ENCODE measurements at places on chromosomes 5 and 9.

DNA sequence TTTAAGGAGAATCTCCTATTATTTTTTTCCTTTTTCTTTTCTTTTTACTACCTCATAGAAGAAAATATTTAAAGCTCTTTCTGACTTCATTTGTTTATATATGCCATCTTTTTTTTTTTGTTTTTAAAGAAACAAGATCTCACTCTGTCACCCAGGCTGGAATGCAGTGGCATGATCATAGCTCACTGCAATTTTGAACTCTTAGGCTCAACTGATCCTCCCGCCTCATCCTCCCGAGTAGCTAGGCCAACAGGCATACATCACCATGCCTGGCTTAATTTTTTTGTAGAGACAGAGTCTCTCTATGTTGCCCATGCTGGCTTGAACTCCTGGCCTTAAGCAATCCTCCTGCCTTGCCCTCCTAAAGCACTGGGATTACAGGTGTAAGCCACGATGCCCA is 59.5 kb downstream of the LNPEP start:
- no peak for DNase-seq

DNA sequence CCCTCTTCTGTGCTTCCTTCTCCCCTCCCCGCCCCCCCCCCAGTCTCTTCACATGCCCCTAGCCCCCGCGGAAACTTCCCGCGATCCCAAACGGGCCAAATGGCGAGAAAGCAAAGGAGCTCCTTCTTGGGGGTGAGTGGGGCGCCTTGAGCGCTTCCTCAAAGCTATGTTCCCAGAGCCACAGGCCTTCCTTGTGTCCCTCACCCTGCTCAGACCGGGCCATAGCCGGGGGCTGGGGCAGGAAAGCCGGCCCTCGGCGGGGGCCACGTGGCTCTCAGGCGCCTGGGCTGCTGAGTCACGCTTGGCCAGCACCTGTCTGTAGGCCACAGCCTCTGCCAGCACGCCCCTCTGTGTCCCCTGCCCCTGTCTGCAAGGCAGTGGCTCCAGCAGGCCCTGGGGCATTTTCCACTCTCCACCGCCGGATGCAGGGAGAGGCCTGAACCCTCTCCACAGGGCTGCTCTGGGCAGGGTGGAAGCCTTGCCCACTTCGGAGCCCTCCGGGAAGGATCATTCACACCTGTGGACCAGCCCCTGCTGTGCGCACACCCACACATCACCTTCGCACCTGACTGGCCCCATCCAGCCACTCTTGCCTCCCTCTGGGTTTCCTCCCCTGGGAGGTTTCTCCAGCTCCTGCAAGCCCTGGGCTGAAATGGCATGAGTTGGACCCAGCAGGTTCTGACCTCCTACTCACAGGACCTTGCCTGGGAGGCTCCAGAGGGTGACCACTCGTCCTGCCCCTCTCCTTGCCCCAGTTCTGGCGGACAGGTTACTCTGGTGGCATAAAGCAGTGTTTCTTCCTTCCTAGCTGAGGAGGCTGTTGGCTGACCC is 1.2 kb upstream of the SQSTM1 start:
- no peak for DNase-seq

DNA sequence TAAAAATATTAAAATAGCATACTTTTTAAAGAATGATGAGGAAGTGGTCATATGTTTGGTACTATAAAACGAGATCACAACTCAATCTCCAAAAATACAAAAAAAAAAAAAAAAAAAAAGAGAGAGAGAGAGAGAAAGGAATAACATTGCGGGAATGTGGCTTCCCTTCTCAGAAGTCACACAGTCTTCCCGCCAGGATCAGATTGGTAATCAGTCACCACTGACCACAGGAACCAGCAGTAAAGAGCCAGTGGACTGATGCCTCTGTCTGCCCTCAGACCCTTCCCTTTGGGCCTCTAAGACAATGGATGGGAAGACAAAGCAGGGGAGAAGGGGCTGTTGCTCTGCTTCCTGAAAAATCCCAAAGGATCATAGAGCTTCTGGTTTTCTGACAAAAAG is 104.9 kb downstream of the KLHL3 start:
- no peak for DNase-seq

GRCh38 chr5:169978714-169979113 is 1.6 kb downstream of the INSYN2B start:
- DNase-seq = no peak

- DNase-seq = no peak
Observed at GRCh38 chr9:35414889-35415288, 75.0 kb upstream of the RUSC2 start.

- DNase-seq = no peak
Observed at GRCh38 chr9:16675131-16675530, 195.3 kb downstream of the BNC2 start.

DNA sequence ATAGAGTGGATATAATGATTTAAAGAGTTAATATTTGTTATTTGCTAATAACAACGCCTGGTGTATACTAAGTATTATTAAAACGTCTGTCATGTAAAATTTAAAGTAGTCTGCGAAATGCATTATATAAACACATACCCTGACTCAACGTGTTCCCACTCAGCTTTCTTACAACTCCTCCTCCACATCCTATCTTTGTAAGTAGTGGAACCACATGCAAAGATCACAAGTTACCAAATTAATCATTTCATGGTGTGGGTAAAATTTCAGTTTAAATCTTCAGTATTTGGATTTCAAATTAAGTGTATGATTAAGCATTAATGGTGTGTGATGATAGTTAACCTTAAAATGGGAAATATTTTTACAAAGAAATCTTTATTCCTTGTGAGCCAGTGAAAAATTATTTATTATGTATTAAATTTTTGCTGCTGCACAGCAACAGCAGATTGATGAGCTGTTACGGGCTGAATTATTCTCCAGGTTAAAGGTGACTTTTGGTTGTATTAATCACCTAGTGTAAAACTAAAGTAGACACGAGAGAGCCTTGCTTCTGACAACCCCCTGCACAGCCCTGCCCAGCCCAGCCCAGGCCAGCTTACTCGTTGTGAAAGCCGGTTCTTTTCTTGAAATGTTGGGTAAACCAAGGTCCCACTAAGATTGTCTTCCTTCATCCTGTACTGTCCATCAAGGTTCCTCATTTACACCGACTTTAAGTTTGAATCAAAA is 373.5 kb downstream of the DTWD2 start:
- no peak for DNase-seq

DNA sequence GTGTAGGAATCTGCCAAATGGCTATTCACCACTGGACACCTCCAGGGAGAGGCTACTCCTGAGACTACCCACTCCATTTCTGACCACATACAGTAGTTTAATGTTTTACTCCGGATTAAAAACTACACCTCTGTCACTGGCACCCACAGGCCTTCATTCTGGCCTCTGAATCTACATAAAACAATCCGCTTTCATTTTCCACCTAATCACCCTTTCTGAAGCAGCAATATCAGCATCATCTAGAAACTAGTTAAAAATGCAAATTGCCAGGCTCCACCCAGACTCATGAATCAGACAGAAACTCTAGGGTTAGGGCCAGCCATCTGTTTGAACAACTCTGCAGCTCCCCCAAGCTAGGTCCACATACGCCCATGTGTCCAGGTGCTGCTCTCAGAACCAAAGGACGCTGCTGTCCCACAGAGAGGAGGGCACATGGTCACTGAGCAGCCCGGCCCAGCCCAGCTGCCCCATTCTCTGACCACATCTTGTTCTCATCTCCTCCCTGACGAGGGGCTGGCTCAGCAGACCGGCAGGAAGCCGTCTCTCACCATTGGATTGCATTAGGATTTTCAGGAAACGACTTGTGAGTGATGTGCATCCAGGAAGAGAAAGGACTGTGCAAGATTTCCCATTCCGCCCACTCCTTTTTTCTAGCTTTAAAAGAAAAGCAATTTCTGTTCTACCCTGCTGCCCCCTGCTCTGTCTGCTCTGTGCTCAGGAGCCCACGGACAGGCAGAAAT is 34.7 kb downstream of the ADAM19 start:
- DNase-seq = no peak

DNA sequence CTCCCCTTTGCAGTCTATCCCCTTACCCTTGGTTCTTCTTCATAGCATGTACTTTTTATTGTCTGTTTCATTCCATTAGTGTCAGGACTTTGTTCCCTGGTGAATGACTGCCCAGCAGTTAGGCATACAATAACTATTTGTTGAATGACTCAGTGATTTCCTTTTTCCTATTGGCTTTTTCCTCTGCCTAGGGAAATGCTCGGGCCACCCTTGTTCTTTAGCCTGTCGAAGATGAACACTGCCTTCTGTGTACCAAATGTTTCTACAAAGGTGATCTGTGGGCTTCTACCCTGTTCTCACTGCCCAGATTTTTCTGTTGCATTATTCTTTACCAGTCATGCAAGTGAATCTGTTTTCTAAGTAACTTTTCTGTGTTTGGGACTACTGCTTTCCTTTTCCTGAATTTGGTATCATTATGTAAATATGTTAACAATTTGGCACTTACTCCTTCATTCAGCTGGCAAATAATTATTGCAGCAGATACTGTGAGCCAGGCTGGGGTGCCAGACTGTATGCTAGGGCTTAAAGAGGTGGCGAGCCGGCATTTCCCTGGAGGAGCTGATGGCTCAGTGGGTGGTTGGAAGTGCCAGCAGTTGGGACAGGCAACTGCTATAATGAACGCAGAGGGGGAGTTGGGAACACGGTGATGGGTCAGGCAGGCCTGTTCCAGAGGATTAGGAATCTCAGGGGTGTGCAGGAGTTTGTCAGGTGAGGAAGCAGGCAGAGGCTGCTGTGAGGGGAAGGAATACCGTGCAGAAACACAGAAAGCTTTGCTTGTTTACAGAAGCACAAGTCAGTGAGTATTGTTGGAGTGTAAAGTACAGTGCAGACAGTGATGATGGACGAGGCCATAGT is 30.6 kb downstream of the KDM4C start:
- no peak for DNase-seq

- DNase-seq = no peak
Observed at GRCh38 chr5:113524927-113525326, 11.4 kb downstream of the YTHDC2 start.

DNA sequence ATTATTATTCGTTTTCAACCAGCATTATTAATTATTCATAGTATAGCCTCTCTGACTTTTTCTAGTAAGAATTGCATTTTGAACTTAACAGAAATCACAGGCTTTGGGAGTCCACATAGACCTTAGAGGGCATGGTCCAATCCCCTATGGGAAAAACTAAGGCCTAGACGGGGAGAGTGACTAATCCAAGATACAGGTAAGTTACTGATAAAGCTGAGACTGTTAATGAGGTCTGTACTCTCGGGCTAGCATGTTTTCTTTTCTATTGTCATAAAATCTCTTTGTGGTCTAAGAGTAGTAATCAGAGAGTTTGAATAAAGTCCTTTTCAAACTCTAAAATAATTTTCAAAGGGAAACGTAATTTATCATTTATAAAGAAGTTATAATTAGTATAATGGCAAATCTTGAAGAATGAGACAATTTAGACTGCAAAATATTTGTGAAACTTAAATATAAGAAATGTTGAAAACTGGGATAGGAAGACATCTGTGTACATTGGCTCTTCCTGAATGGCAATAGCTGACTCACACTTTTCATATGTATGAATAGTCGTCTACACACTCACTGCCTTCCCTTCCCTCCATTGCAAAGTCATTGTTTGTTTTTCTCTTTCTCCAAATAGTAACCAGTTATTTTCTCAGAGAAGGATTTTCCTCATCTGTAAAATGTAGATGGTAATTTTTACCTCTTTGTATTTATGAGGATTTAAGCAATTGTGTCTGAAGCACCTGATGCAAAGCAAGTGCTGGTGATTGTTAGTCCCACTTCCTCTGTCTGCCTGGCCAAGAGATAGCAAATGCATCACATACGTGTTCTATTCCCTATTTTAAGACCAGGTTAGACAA is 207.9 kb upstream of the CD180 start:
- DNase-seq = no peak

GRCh38 chr5:144457160-144457559 is 286.5 kb downstream of the KCTD16 start:
- DNase-seq = no peak

DNA sequence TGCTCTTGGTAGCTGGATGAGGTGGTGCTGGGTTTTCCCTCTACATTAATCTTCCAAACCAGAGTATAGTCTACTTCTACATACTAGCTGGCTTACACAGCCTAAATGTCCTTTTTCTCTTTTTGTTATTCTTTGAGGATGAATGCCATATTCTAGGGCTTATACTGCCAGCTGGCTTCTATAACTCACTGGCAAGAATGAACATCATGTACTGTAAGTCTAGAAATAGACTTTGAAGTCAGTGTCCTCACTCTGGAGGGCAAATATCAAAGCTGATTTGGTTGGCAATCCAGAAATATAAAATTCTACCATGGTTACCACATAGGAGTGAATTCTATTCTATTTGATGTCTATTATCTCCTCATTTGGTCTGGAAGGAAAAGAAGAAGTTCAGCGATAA is 251.7 kb upstream of the TYRP1 start:
- no peak for DNase-seq

GRCh38 chr5:31131381-31131891 is 62.0 kb upstream of the CDH6 start:
- DNase-seq = no peak

Measured in stimulated activated CD4-positive, alpha-beta T cell treated with anti-CD3 and anti-CD28 coated beads, Interleukin-1b, Interleukin-23, amount 100 ng/mL, for 1 hour (primary cell).